T-helper 17 cell (primary cell): ENCODE measurements at places on chromosomes 2 and 18.

- peaks cover 4% of the 10 kb centered on the region for H3K4me1 ChIP-seq
- H3K36me3 ChIP-seq: no peaks in the 10 kb centered on the region
- peaks cover 13% of the 10 kb centered on the region for H3K27me3 ChIP-seq
- DNase-seq: no peak
- no peak overlapping the region for H3K27ac ChIP-seq
Measured at GRCh38 chr18:6728809-6729246, 688 bp upstream of the ARHGAP28 start.

GRCh38 chr18:50805732-50806131, 14.1 kb downstream of the MRO start:
- H3K4me1 ChIP-seq: peaks cover 2% of the 10 kb centered on the region
- H3K4me3 ChIP-seq: no peak overlapping the region
- no peak for DNase-seq
- H3K27ac ChIP-seq: no peak overlapping the region
- no peaks in the 10 kb centered on the region for H3K36me3 ChIP-seq

DNA sequence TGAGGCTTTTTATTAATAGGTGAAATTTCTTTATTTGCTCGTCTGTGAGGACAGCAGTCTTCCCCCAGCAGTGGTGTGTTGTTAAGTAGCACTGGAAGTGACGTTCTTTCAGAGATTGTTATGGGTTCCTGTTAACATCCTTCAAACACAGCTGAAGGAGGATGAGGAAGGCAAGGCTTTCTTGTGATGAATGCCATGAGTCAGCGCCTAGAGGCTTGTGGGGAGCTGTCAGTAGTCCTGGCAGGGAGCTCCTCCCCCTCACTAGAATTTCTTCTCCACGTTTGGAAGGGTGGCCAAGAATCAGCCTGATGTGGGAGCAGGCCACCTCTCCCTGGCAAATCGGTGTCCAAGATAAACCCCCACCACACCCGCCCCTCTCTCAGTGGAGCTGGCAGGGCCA, 113.2 kb downstream of the ARHGEF4 start:
- no peak overlapping the region for H3K27ac ChIP-seq
- no peak for DNase-seq
- H3K4me3 ChIP-seq: no peak overlapping the region

DNA sequence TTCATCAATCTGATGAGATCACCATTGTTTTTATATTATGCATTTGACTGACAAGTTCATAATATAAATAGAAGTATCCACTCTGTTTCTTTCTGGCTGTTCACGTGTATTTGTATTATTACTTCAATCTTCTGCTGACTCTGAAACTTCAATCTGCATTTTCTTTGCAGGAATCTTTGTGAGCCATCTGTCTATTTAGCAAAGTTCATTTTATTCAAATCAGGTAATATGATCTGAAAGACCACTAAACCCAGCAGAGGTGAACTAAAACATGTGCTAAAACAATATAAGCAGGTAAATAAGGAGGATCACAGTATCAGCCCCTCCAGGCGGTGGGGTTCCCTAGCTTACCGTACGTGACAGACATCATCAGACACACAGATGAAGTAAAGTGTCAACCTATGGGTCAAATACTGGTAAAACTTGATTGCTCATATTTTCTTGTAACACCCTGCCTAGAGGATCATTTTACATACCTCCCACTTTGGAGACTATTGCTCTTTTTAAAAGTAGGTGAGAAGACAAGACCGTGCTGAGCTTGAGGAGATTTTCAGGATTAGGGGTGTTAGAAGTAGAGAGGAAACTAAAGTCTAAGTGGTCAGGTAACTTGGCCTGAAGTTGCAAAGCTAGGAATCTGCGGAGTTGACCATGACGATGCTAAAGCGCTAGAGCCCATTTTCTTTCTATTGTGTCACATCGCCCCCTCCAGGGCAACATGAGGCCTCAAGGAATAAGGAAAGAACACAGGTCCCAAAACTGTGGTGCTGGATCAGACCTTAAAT, 9.0 kb downstream of the DTNB start:
- H3K4me3 ChIP-seq: peak overlapping the region; percentile 64
- no peak for DNase-seq
- peaks cover 2% of the 10 kb centered on the region for H3K36me3 ChIP-seq
- peaks cover 29% of the 10 kb centered on the region for H3K4me1 ChIP-seq
- H3K27me3 ChIP-seq: no peaks in the 10 kb centered on the region

DNA sequence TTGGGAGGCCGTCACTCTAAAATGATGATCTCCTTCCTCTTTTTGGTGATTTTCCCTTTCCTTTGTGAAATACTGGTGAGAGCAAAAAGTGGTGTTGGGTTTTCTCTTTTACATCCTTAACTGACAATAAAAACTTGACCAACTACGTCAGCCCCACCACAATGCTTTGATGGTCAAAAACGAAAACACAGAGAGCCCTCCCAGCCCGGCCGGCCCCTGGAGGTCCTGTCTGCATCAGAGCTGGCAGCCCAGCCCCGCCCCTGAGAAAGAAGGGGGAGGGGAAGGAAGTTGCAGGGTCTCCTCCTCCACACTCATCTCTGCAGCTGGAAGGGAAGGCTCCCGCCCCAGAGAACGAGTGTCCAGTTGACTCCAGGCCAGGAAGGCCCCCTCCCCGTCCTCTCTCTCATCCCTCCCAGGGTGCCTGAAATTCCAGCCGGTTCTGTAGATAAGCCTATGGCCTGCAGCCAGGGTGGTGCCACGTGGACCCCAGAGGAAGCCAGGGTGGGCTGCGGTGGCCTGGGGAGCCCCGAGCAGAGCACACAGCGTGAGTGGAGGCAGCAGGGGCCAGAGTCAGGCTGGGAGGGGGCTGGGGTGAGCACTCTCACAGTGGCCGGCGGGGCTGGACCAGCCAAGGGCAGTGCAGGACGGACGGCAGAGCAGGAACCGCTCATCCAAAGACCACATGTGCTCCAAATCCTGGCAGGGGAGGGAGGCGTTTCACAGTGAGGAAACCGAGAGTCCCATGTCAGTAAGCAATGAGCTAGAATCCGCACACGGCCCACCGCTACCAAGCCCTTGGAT, 19.8 kb downstream of the BIN1 start:
- DNase-seq: no peak
- peaks cover 6% of the 10 kb centered on the region for H3K27me3 ChIP-seq
- peak overlapping the region; percentile 36 for H3K4me3 ChIP-seq
- peak overlapping the region; percentile 82 for H3K27ac ChIP-seq

DNA sequence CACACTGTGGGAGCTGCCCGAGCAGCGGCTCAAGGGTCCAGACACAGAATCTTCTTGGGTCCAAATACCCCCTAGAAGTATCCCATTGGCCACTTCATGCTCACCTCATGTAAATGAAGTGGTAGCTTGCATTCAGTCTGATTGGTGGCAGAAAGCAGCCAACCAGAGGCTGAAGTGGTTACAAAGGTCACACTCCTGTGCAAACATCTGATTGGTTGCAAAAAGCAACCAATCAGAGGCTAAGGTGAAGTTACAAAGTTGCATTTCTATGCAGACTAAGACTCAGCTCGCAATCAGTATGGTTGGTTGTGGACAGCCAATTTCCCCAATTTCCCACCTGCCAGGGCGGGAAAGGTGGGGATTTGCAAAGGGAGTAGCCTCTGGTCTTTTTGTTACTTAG, 94.3 kb downstream of the DGKD start:
- no peaks in the 10 kb centered on the region for H3K27me3 ChIP-seq
- peak overlapping the region; percentile 72 for H3K27ac ChIP-seq
- no peak overlapping the region for H3K4me3 ChIP-seq
- peaks cover 6% of the 10 kb centered on the region for H3K36me3 ChIP-seq
- DNase-seq: no peak
- peaks cover 10% of the 10 kb centered on the region for H3K4me1 ChIP-seq

- no peak overlapping the region for H3K27ac ChIP-seq
- no peak overlapping the region for H3K4me3 ChIP-seq
- H3K27me3 ChIP-seq: peaks cover 6% of the 10 kb centered on the region
- no peak for DNase-seq
Measured at GRCh38 chr2:236965021-236965840, 120.5 kb upstream of the COPS8 start.

DNA sequence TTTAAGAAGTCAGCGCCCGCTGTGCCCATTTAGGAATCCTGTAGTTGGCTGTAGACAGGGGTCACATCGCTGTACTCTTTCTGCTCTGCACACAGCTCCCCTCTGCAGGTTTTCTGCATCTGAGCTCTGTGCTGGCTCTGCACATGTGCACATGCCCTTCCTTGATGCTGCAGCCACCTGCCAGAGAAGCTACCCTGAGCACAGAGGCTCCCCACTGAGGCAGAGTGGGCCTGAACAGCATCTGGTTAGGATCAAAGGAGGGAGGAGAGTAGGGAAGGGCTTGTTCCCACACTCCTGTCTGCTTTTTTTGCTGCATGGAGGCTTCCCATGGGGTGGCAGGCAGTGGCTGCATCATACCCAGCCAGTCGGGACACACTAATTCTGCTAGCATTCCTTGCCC, 238.9 kb downstream of the FHOD3 start:
- H3K4me3 ChIP-seq: no peak overlapping the region
- no peak for DNase-seq
- H3K36me3 ChIP-seq: no peaks in the 10 kb centered on the region
- peaks cover 29% of the 10 kb centered on the region for H3K27me3 ChIP-seq
- peaks cover 3% of the 10 kb centered on the region for H3K4me1 ChIP-seq
